ENCODE measurements at places on chromosomes 16 and 17.

- no peak for DNase-seq
Measured at GRCh38 chr17:17513626-17514025, 17.4 kb upstream of the RASD1 start.

- no peak for DNase-seq
Measured at GRCh38 chr17:41500131-41500911, 5.1 kb downstream of the KRT13 start.

DNA sequence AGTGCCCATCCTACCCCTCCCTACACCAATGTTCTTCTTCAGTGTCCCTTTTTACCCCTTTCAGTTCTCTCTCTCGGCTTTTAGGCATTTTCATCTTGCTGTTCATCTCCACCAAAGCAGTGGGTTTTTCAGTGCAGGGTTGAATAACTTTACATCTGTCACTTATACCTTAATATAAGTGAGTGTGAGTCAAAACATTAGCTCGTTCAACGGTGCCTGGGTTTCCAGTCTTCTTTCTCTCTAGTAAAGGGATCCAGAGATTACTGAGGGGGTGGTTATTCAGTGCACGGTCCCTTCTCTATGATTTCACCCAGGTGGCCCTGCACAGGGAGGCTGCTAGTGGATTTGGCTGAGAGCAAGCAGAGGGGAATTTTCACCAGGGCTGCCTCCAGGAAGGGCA, 210.6 kb upstream of the CDH5 start:
- DNase-seq = no peak

DNA sequence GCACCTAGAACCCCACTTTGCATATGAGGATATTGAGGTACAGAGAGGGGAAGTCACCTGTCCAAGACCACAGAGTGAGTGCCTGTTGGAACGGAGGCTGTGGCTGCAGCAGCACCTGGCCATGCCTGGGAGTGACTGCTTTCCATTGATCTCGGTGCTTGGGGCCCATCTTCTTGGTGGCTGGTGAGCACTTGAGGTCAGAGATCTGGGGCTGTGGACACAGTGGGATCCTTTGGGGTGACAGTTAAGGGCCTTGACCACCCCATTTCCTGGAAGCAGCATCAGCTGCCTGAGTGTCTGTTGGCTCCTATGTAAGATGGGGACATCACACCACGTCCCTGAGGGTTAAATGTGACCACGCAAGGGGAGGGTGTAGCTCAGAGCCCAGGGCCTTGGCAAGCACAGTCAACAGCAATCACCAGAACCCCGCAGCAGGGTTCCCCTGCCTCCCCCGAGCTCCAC, 111.7 kb downstream of the IRF8 start:
- DNase-seq = no peak

DNA sequence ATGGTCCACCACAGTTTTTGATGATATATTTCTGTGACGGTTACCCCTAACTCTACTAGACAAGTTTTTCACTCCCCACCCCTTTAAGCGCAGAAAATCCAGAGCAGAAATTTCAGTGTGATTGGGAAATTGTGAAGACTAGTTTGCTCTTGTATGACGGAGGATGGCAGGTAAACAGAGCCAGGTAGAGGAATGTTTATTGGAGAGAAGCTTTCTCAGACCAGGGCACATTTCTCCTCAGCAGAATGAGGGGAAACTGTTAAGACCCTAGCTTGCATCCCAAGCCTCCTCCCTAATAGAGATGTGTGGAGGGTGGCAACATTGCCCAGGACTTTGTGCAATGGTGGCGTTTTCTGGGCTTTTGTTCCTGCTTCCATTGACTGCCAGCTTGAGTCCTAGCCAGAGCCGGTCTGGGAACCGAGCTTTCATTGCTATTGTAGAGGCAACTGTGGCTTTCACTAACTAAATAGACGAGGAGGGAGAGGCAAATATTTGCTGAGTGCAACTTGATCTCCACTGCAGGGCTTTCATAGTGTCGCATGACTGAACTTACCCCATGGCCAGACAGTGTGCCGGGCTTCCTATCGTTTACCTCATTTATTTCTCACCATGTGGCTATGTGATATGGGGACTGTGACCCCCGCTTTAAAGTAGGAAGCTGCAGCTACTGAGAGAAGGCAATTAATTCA, 159.6 kb upstream of the MPHOSPH6 start:
- DNase-seq = peak; percentile 21

- peak; percentile 76 for DNase-seq
Measured at GRCh38 chr17:38922538-38923297, 2.7 kb upstream of the LASP1NB start.

DNA sequence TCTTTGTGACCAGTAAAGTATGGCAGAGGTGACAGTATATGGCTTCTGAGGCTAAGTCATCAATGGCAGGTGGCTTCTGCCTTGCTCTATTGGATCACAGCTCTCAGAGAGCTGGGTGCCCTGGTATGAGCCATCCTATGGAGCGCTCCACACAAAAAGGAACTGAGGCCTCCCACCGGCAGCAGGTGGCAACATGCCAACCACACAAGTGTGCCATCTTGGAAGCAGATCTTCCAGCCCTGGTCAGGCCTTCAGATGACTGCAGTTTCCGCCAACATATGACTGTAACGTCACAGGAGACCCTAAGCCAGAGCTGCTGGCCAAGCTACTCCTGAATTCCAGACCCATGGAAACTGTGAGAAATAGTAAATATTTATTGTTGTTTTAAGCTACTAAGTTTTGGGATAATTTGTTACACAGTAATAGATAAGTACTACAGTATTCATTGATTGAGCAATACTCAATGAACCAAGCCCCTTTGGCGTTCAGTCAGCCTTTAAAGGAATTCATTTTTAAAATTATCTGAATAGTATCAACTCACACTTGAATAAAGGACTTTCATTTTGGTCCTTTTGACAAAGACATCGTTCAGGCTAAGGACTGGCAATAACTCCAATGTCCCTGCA, 69.4 kb upstream of the LHX1 start:
- DNase-seq = no peak

DNA sequence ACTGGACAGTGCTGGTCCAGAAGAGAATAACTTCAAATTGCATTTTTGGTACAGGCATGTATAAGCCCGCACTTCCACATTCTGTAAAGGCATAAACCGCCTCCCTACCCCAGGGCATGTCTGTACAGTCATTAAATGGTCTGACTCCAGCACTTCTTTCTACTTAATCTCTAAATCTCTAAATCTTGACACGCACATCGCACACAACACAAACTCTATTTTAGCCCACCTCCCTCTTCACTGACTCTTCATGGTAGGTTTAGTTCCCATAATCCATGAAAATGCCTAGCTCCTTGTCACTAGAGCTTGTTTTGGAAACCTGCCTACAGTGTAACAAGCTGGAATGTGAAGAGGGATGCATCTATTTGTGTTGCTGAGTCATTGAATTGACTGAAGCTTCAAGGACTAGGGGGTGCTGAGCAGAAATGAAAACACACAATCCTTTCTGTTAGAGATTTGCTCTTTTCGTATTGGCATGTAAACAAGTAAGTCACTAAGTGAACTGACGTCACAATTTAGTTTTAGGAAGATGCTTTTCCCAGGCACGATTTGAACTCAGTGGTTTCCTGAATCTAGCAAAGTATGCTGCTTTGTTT, 1.6 kb upstream of the DUSP14 start:
- DNase-seq = peak; percentile 72

GRCh38 chr17:83083368-83084201, 4.2 kb downstream of the METRNL start:
- peak; percentile 89 for DNase-seq

DNA sequence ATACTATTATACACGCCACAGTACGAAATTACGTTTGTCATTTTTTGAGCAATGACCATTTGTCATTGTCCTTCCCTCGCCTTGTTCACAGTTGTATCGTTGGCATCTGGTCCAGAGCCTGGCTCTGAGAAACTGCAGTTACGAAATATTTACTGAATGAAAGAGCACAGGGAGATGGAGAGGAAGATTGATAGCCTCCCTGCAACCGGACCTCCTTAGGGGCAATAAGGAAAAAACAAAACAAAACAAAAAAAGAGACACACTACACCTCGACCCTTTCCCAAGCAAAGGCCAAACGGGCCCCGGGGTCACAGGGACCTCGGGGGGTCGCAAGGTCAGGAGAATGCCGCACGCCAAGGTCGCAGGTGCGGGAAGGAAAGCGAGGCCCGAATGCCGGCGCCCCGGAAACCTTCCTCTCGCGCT, 857 bp downstream of the GOT2 start:
- peak; percentile 54 for DNase-seq

- DNase-seq = no peak
Measured at GRCh38 chr17:6075050-6075449, 4.9 kb downstream of the WSCD1 start.

GRCh38 chr17:66348584-66349165, 46.3 kb downstream of the PRKCA start:
- no peak for DNase-seq

DNA sequence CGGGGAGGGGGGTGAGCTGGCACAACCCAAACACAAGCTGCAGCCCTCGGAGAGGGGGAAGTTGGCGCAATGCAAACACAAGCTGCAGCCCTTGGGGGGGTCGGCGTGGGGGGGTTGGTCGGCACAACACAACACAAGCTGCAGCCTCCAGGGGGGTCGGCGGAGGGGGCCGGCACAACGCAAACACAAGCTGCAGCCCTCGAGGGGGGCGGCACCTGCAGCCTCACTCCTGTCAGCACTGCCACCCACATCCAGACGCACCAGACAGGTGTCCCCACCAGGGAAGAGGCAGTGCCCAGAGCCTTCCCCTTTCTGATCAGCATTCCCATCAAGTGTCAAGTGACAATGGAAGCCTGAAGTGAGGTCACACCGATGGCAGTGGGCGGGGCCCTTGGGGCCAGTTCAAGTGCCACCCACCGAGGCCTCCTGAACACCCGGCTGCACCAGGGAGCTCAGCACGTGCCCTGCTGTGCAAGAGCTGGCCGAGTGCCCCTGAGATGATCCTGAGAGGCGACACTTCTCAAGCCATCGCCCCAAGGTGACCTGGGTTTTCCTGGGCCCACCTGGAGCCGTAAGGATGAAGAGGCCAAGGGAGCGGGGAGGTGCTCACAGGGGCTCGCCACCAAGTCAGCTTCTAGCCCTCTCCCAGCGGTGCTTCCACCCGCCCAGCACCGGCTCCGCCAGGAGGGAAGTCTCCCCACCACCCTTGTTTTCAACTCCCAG, 59.3 kb downstream of the KLHDC4 start:
- no peak for DNase-seq

GRCh38 chr17:64354396-64354795, 36.3 kb downstream of the PECAM1 start:
- DNase-seq = peak; percentile 9

DNA sequence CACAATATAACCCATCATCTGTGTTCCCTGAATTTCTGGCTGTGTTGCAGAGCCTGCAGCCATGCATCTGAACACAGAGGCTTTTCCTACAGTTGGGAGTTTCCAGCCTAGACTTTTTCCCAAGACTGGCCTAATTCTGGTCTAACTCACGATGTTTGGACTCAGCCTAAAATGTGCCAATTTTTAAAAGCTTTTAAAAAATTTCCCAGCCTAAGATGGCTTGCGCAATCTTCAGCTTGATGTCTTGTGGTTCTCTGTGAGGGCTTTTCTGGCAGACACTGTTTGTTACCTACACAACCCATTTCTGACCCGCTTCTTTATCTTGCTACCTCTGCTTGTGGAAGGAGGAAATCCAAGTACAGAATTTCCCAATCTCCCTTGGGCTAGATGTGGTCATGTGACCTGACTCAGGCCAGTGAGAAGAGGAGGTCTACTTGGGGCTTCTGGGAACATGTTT, 72.7 kb upstream of the GAS7 start:
- DNase-seq = no peak

GRCh38 chr16:87993901-87994300, 42.7 kb downstream of the BANP start:
- DNase-seq = no peak

DNA sequence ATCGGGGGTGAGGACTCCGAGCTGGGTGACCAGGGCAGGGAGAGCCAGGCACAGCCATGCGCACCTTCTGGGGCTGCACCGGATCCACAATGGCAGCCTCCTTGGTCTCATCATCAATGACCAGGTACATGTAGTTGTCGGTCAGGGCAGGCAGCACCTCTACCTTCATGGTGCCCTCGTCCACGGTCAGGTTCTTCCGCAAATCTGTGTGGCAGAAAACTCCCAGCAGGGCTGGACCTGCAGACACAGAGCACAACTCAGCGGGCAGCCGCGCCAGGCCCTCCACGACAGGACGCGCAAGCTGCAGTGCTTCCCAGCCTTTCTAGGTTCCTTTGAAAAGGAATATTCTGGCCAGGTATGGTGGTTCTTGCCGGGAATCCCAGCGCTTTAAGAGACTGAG, 3.8 kb downstream of the HAGH start:
- no peak for DNase-seq

DNA sequence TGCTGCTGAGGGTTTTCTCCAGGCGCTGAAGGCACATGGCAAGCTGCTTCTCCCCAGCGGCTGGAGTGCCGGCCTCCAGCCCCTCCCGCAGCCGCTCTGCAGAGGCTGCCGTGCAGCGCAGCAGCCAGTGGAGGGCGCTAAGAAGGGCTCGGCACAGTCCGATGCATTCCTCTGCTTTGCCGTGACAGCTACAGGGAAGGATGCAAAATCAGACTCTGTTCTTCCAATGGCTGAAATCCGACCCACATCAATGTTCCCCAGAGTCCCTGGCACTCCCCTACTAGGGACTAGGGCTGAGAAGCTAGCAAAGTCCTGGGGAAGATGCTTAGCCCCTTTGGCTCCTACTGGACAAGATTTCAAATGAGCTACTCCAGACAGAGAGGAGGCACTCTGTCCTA, 19.0 kb downstream of the MED24 start:
- DNase-seq = peak; percentile 90

- DNase-seq = no peak
Measured at GRCh38 chr16:88677721-88678120, 8.6 kb downstream of the SNAI3 start.

DNA sequence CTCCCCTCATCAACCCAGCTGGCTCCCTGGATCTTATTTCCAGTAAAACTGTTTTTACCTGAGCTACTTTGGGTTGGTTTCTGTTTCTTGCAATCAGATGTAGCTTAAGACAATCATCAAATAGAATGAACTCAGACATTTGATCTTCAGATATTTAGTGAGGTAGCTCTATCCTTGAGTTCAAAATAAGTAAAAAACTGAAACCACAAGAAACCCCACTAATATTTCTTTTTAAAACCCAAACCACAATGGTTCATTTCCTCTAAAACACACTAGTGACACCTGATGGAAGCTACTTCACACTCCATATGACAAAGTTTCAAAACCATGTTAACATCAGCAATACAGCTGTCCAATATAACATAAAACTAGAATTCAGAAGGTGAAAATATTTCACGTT, 37.8 kb downstream of the CACNG1 start:
- no peak for DNase-seq
